ENCODE measurements at places on chromosomes 13 and 19. TPM values are rescaled to one million over a fixed set of nuclear protein-coding genes. Genes with fewer than 3 reads are reported as not detected.

The WDR88 gene
- polyA plus RNA-seq, result not detected

The SOX1 gene
- not detected for polyA plus RNA-seq

GRCh38 chr13:97945342-97945741 lies 8.1 kb upstream of the IPO5 start:
- DNase-seq, result no peak

DNA sequence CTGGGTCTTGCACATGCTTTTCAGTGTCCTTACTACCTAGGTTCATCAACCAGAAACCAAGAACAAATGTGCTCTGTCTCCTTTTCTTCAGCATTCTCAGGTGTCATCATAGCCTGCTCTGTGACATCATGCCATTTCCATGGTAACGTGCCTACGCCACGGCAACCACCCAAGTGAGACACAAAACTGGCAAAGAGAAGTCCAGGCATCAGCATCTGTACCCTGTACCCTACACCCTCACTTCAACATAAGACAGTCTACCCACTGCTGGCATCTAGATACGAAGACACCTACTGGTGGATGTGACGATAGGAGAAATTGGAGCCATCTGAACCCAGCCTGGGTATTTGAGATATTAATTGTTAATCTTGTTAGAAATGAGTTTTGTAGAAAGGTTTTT lies 13.3 kb downstream of the ZC3H4 start:
- DNase-seq, result no peak

GRCh38 chr13:41034881-41035280 lies 15.8 kb upstream of the ELF1 start:
- DNase-seq, result no peak

GRCh38 chr19:1153891-1154730 lies 20.0 kb downstream of the SBNO2 start:
- no peak for DNase-seq

DNA sequence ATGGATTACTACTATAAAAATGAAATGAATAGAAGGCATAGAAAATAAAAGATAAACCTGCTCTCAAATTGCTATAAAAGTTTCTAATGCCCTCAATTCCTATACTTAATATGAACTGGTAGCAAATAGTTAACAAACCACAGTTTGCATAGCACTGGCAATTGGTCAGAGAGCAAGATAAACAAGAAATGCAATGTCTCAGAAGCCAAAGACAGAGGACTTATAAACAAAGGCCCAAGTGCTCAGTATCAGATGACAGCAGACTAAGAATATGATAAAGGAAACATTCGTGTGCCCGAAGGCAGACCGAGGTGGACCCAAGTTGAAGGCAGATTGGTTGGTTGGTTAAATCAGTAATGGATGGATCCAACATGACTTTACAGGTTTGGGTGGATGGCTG lies 50.6 kb downstream of the IPO5 start:
- DNase-seq, result peak; percentile 16

The RAB3A gene
- polyA plus RNA-seq, result 1.4 TPM

GRCh38 chr13:80214521-80214991 lies 126.4 kb downstream of the SPRY2 start:
- DNase-seq, result no peak

- no peak for DNase-seq
Measured at GRCh38 chr13:31986676-31987470, 44.7 kb upstream of the FRY start.

The PROZ gene
- polyA plus RNA-seq, result not detected

The IRGC gene
- polyA plus RNA-seq, result not detected

GRCh38 chr19:33697766-33698165 lies 76.0 kb downstream of the CHST8 start:
- DNase-seq, result no peak

DNA sequence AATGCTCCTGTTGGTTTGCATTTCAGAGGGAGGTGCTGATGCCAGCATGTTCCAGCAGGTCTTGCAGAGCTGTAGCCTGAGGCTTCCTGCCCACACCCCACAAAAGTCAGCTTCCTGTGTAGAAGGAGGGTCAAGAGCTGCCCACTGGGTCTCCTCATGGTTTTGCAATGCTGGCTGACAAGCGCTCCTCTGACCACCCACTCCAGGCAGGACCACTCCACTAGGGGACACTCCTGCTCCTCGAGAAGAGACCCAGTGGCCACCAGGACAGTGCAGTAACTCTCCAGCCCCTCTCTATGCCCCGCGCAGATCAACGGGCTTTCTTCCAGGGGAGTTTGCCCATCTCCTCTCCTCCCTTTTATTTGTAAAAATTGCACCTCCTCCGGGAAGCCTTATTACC lies 72.9 kb upstream of the UQCRFS1 start:
- DNase-seq, result no peak

- no peak for DNase-seq
Measured at GRCh38 chr13:105991622-105992277, 543.7 kb downstream of the EFNB2 start.

DNA sequence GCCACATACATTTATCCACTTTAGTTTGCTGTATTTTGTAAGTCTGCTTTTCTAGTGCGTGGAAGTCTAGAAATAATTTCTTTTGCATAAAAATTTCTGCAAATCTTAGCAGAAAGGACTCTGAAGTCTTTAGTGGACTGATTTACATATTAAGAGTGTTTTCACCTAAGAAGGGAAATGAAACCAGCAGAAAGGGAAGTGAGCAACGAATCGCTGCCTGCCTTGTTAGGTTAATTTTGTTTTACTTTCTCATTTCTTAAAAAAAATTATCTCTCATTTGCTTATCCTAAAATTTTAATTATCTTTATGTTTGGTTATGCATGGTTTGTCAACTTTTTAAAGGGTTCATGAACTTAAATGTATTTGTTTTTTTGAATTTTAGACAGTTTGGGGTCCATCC lies 767 bp upstream of the GPR18 start:
- DNase-seq, result no peak

GRCh38 chr13:50401049-50401505 lies 385.8 kb downstream of the KCNRG start:
- peak; percentile 57 for DNase-seq

DNA sequence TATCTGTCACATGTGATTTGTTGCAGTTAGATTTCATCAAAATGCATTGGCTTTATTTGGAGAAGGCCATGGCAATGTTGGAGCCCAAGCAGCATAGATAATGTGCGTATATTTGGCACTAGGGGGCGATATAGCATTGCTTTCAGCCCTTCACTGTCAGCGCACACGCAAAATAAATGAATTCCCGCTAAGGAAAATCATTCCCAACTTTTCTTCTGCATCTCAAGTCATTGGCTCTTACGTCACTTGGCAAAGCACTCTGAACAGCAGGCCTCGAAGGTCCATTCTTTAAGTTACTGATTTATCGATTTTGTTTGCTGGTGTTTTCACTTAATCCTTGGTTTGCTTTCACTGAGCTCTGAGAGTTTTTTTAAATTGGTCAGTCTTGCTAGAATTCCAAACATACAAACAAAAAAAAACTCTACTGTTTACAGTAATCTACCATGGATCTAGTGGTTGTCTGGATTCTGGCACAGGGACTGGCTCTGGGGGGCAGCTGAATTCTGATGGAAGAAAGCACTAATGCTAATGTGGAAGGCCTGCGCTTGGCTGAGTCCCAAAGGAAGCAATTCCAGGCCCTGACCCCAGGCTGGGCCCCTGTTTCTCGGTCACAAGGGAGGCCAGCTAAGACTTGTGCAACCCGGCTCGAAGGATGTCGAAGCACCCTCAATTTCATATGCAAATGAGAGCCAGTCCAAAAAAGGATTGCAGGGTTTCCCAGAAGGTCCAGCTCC lies 97.7 kb upstream of the IPO5 start:
- DNase-seq, result peak; percentile 40

Measured in BJ (cell line).